ENCODE measurements at places on chromosomes 2 and 18. TPM values are rescaled to one million over a fixed set of nuclear protein-coding genes. Genes with fewer than 3 reads are reported as not detected.

The ANKRD30BL gene
- total RNA-seq, result not detected

DNA sequence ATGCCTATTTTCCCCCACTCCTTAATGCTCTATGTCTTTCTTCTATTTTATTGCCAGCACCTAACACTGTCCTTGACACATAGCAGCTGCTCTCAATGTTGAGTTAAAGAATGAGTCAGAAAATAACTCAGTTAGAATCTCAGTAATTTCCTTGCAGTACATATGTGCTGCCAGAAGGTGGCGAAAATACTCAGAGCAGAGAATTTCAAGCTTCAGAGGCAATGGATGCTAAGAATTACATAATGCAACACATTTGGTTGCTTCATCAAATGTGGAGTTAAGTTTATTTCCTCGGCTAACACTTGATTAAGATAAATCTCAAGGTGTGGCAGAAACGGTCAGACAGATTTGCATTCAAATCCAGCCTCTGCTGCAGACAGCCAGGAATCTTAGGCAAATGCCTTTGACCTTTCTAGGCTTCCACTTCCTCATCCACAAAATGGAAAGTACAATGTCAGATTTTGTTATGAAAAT is 105.6 kb downstream of the VSNL1 start:
- no peak overlapping the region for H3K27ac ChIP-seq
- H3K27me3 ChIP-seq, result no peaks in the 10 kb centered on the region
- peaks cover 10% of the 10 kb centered on the region for H3K4me1 ChIP-seq

DNA sequence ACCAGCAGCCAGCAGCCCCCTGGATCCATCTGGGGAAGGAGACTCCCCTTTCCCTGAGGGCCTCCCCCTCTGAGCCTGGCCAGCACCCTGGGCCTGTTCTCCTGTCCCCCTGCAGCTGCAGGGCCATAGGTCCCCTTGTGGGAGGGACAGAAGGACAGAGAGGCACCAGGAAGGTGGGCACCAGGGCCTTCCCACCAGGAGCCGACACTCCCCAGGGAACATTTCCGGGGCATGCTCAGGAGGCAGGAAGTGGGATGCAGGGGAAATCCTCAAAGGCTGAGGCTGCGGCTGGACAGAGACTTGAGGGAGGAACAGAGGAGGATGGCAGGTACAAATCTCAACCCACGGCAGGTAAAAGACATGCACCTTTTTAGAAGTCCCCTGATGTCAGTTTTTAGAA is 14.4 kb upstream of the DNMT3A start:
- H3K36me3 ChIP-seq, result no peaks in the 10 kb centered on the region
- no peak overlapping the region for H3K27ac ChIP-seq
- no peaks in the 10 kb centered on the region for H3K4me1 ChIP-seq
- DNase-seq, result no peak

The MOGAT1 gene
- 35.9 TPM for total RNA-seq

DNA sequence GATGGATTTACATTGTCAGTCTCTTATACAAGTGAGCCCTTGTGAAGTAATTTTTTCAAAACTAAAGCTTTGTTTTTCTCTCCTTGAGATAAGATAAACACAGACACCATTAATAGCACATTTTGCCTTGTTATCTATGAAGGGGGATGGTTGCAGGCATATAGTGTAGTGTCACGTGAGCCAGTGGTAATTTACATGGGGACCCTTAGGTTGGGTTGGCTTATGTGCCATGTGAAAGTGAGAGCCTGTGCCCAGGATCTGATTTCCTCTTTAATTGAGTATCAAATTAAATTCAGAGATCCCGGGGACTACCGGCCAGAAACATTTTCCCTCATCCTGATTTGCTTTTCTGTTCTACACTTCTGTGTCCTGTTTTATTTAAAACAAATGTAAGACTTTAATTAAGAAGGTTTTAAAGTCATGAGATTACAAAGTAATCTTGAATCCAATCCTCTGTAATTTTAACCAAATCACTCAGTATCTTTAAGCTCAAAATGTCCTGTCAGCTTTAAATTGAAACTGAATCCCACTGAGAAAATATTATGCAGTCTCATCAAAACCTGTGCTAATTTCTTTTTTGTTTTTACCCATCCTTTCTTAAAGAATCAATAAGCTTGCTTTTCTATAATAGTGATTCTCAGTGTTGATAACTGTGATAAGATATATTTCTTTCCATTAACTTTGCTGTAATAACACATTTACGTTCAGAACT is 63.8 kb downstream of the PTPRM start:
- H3K4me3 ChIP-seq, result no peak overlapping the region
- H3K27me3 ChIP-seq, result no peaks in the 10 kb centered on the region
- H3K36me3 ChIP-seq, result no peaks in the 10 kb centered on the region
- H3K4me1 ChIP-seq, result peaks cover 19% of the 10 kb centered on the region
- DNase-seq, result no peak

The SERPINB12 gene
- total RNA-seq, result not detected

- H3K4me3 ChIP-seq, result no peak overlapping the region
- H3K36me3 ChIP-seq, result no peaks in the 10 kb centered on the region
- no peaks in the 10 kb centered on the region for H3K27me3 ChIP-seq
- H3K4me1 ChIP-seq, result no peaks in the 10 kb centered on the region
- no peak overlapping the region for H3K27ac ChIP-seq
These were observed 230.0 kb upstream of the CXCR4 start for GRCh38 chr2:136347981-136348380.

- no peak overlapping the region for H3K4me3 ChIP-seq
- H3K36me3 ChIP-seq, result no peaks in the 10 kb centered on the region
- DNase-seq, result no peak
These were observed 98.5 kb upstream of the CD226 start for GRCh38 chr18:70046207-70046606.

The HOXD3 gene
- total RNA-seq, result not detected

DNA sequence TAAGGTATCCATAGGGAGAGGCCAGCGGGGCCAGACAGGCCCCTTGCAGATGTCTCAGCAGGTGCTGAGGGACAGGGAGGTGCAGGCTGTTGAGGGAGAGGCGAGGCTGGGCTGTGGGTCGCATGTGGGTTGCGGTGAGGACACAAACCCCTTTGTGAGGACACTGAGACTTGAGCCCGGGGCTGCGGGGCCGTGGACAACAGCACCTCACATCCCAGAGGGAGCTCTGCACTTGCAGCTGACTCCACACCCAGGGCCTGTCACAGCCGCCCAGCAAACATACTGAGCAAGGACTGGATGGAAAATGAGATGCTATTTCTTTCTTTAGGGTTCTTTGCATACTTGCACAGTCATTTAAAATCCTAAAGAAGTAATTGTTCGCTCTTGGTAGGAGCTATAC is 95.3 kb upstream of the NFATC1 start:
- H3K27ac ChIP-seq, result no peak overlapping the region
- no peak for DNase-seq
- H3K36me3 ChIP-seq, result no peaks in the 10 kb centered on the region
- no peaks in the 10 kb centered on the region for H3K4me1 ChIP-seq
- H3K4me3 ChIP-seq, result no peak overlapping the region
- H3K27me3 ChIP-seq, result no peaks in the 10 kb centered on the region

GRCh38 chr2:237731663-237732062 is 66.9 kb upstream of the RBM44 start:
- H3K27ac ChIP-seq, result peak overlapping the region; percentile 74
- peaks cover 58% of the 10 kb centered on the region for H3K4me1 ChIP-seq
- peak overlapping the region; percentile 60 for H3K4me3 ChIP-seq
- no peaks in the 10 kb centered on the region for H3K27me3 ChIP-seq

DNA sequence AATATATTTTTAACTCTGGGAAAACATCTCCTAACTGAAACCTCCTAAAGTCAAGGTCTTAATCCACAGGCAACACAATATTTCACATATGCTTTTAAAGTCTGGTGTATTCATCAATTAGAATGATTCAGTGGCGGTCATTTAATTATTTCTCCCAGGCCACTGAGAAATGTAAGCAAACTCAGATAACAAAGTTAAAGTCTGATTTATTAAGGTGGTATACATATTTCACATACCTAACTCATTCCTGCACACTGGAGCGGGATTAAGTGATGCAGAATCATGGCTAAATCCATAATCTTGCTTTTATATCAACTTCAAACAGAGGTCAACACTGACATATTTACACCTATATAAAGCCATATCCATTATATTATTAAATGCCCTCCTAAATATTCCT is 43.7 kb downstream of the FRZB start:
- H3K4me1 ChIP-seq, result no peaks in the 10 kb centered on the region
- no peak for DNase-seq
- no peaks in the 10 kb centered on the region for H3K27me3 ChIP-seq
- no peak overlapping the region for H3K4me3 ChIP-seq

The LRRTM4 gene
- total RNA-seq, result not detected

- H3K4me1 ChIP-seq, result no peaks in the 10 kb centered on the region
- no peak overlapping the region for H3K27ac ChIP-seq
- DNase-seq, result no peak
- no peaks in the 10 kb centered on the region for H3K27me3 ChIP-seq
These were observed 280.8 kb downstream of the SETBP1 start for GRCh38 chr18:44961288-44961995.

DNA sequence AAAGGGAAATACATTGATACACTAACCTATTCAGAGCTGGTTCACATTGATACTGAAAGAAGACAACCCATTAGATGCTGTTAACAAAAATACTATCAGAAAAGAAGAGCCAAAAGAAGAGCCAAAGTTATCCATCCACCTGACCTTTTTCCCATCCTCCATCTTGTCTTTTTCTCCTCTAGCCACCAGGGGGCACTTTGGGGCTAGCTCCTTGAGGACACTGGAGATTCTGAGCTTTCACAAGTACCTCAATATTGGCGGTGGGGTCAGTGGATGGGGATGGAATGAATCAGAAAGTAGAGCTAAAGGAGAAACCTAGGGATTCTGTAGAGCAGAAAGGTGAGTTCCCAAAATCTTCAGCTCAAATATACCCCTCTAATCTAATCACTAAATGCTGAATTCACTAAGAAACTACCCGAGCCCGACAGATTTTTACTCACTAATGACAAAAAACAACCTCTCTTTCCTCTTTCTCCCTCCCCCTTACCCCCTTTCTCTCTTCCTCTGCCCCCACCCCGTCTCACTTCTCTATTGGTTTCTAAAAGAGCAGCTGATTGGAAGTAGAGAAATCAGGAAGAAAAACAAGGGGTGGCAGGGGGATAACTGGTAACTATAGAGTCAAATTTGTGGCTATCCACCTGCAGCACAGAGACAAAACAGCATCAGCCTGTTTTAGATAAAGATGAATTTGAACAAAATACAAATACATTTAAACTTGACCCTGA is 203.3 kb downstream of the TCF4 start:
- no peaks in the 10 kb centered on the region for H3K27me3 ChIP-seq
- H3K4me3 ChIP-seq, result no peak overlapping the region
- H3K4me1 ChIP-seq, result no peaks in the 10 kb centered on the region
- H3K36me3 ChIP-seq, result no peaks in the 10 kb centered on the region
- no peak overlapping the region for H3K27ac ChIP-seq
- DNase-seq, result peak; percentile 11
